Activated CD4-positive, alpha-beta T cell treated with anti-CD3 and anti-CD28 coated beads, Interleukin-2, amount 10 ng/mL, durations not matched to agents 24 days and 14 days (primary cell): ENCODE measurements at places on chromosomes 3 and 15. TPM values are rescaled to one million over a fixed set of nuclear protein-coding genes. Genes with fewer than 3 reads are reported as not detected.

Gene PSTPIP1
- total RNA-seq: 182 and 186 TPM in 2 replicates

Gene GCSAM
- total RNA-seq: 1.6 and 1.7 TPM in 2 replicates

Gene KBTBD8
- total RNA-seq: 16.8 and 17.0 TPM in 2 replicates

DNA sequence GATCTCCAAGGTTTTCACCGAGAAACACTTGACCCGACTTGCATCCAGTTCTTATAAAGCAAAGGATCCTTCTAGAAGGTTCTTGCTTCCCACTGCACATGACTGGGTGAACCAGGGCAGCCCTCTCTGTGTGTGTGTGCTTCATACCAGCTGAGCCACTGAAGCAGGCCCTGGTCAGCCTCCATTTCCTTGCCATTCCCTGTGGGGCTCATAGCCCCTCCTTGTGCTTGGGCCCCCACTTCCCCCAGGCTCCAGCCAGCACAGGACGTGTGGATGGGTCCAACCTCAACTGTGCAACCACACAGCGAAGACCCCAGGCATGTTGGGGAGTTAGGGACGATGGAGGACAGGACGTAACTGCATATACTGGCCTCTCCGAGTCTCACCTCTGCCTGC is 15.5 kb downstream of the KLF15 start:
- DNase-seq: no peak
